ENCODE measurements at places on chromosomes 3 and 15. TPM values are rescaled to one million over a fixed set of nuclear protein-coding genes. Genes with fewer than 3 reads are reported as not detected.

DNA sequence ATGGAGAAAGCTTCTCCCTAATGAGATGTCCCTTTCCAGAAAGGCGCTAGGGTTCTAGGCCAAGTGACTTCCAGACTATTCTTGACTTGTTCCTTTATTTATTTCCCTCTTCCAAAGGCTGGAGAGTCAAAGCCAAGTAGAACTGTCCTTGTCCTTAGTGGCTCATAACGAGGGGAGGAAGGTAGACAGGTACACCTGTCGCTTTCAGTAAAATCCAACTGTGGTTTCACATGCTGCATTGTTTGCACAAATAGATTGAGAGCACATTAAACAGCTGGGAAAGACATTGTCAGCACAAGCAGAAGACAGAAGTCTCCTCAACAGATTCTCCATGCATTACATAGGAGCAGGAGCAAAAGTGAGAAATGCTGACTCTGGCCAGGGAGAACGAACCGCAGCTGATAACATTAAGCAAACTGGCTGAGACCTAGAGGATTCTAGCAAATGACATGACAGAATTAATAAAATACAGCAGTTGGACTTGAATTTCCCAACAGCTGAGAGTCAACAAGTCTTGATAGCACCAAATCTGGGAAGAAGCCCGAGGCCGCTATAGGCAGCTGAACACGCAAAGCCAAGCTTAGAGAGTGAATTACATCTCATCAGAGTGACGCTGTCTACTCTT is 227.7 kb downstream of the TLE3 start:
- no peak for DNase-seq

The LEKR1 gene
- 1.8 TPM for total RNA-seq

The LAMB2 gene
- 108 TPM for total RNA-seq

- DNase-seq, result no peak
Observed at GRCh38 chr3:167718582-167718981, 16.1 kb downstream of the PDCD10 start.

The NRG4 gene
- total RNA-seq, result not detected

All from neural crest cell (in vitro differentiated cells).